Mesothelial cell of epicardium (in vitro differentiated cells): ENCODE measurements at places on chromosomes 7 and 10.

DNA sequence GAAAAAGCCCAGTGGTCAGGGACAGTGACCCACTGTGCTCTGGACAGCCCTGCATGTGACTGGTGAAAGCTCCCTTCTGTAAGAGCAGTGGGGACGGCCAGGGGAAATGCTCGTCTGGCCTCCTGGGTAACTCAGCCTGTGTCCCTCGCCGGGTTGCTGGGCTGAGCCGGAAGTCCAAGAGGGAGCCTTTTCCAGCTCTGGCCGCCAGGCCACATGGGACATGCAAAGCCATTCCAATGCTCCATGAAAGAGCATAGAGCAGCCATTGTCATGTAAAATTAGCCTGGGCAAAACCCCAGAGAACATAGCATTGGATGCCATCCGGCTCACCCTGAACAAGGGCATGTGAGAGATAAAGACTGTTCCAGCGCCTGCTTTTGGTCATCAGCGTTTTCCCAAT is 64.9 kb upstream of the ADRB1 start:
- DNase-seq: no peak

DNA sequence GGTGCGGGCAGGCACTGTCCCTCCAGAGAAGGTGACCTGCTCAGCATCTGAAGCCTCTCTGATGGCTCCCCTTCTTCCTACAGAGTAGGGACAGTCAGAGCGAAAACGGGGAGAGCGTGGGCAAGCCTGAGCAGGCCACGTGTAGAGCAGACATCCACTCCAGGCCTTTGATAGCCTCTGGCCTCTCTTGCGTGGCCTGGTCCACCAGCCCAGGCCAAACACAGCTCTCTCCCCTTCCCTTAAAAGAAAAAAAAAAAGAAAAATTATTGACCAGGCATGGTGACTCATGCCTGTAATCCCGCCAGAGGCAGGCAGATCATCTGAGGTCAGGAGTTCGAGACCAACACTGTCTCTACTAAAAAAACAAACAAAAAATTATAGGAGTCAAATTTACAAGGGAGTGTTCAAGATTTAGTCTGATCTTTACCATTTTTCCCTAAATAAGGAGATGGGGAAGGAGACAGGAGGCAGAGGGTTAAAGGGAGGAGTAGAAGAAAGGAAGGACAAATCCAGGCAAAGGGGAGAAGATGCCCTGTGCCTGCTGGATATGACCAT is 84.8 kb downstream of the PLXNA4 start:
- DNase-seq: no peak

- no peak for DNase-seq
Measured at GRCh38 chr7:9978106-9979064, 995.3 kb upstream of the PHF14 start.

- no peak for DNase-seq
Measured at GRCh38 chr7:47449810-47450590, 131.9 kb downstream of the TNS3 start.

DNA sequence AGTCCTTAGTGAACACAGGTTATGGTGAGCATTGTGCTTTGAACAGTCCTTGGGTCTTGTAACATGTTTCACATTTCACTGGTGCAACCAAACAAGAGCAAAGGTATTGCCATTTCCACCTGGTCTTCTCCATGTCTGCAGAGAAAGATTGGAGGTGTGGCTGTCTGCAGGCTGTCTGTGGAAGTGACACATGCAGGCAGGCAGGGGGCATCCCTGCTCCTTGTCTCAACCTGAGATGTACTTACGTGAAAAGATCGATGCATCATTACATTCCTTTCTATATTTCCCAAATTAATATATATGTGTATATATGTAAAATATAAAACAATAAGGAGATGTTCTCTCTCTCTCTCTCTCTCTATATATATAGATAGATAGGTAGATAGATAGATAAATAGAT is 54.3 kb downstream of the LRRC18 start:
- DNase-seq: no peak

GRCh38 chr7:29502133-29502532 is 61.5 kb upstream of the PRR15 start:
- no peak for DNase-seq
